SW 1271 (cell line): ENCODE measurements at places on chromosomes 1 and 21.

DNA sequence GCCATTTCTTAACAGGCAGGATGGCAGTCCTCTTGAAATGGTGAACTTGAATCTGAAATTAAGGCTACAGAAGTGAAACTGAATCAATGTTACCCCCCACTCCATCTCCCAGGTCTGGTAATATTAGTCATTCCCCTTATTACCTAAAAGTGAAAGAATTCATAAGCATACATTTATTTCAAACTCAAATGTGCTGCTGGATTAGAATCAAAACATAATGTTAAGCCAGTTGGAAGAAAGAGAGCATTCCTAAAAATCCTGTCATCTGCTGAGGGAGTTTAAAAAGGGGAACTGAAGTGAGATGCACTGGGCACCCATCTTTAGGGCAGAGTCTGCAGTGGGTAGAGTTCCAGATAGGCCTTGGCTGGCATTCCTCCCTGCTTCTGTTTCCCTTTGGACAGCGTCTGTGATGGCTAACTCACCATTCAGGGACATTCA lies 17.4 kb downstream of the KIAA0319L start:
- no peak for DNase-seq

DNA sequence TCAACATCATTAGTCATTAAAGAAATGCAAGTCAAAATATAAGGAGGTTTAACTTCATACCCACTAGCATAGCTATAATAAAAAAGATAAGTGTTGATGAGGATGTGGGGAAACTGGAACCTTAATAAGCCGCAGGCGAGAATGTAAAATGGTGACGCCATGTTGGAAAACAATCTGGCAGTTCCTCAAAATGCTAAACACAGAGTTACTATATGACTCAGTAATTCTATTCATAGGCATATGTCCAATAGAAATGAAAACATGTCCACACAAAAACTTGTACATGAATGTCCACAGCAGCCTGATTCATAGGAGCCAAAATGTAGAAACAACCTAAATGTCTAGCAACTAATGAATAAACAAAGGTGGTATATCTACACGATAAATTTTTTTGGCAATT lies 23.2 kb downstream of the DDX59 start:
- DNase-seq = no peak

DNA sequence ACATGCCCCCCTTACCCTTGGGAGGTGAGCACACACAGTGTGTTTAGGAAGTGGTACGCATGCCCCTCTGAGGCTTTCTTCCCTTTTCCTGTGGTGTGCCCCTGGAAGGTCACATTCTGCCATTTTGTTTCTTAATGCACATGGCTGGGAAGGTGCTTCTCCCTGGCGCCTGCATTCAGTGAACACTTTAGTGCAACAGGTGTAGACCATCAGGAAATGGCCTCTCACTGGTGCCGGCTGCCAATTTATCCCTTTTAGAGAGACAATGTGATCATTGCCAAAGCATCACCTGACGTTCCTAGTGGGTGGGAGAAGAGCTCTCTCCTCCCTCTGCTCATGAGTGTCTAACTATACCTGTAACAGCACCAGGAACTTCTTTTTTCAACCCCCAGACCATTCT lies 51.8 kb upstream of the PDE9A start:
- DNase-seq = no peak

DNA sequence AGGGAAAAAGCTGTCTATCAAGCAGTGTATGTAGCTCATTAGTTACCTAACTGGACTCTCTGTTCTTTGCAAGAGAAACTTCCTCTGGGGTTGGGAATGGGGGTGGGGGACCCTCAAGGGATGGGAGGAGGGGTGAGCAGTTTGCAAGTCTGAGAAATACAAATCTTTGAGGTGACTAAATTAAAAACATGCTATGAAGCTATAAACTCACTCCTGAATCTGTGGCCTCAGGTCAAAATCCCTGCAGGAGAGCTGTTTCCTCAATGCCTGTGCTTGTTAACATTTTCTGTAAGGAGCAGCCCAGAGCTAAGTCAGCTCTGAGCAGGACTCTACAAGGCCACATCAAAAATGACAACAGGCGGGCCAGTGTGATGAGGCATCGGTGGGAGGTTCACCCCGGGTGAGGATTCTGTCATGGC lies 32.8 kb upstream of the PTPRC start:
- DNase-seq = no peak

DNA sequence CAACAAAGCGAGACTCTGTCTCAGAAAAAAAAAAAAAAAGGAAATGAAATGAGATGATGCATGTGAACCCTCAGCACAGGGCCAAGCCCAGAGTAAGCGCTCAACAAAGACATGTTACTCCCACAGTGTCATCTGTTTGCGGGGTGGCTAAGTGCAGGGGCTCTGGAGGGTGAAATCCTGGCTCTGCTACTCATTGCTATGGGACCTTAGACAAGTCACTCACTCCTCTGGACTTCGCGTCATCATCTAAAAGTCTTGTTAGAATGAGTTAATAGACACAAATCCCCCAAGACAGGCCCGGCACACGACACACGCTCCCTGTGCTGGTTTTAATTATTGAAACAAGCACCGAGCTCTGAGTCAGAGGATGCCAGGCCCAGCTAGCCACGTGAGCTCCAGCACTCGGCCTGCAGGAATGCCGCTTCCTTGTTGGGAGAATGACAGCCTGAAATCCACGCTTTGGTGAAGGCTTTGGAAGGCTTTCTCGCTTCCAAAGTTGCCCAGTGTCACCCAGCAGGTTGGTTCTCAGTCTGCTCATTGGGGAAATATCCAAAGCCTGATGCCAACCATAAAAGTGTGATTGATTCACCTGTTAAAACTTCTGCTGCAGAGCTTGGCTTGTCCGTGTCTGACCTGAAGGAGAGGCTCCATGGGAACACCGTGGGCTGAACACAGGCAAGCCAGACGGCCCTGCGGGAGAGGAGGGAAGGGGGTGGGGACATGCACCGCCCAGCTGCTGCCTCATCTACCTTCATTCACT lies 36.7 kb upstream of the TARDBP start:
- no peak for DNase-seq

GRCh38 chr21:46080171-46081021 lies 17.5 kb upstream of the COL6A2 start:
- no peak for DNase-seq

- no peak for DNase-seq
Measured at GRCh38 chr1:201427963-201428362, 6.4 kb upstream of the TNNI1 start.

- no peak for DNase-seq
Measured at GRCh38 chr1:163196449-163196787, 6.3 kb downstream of the RGS5 start.

DNA sequence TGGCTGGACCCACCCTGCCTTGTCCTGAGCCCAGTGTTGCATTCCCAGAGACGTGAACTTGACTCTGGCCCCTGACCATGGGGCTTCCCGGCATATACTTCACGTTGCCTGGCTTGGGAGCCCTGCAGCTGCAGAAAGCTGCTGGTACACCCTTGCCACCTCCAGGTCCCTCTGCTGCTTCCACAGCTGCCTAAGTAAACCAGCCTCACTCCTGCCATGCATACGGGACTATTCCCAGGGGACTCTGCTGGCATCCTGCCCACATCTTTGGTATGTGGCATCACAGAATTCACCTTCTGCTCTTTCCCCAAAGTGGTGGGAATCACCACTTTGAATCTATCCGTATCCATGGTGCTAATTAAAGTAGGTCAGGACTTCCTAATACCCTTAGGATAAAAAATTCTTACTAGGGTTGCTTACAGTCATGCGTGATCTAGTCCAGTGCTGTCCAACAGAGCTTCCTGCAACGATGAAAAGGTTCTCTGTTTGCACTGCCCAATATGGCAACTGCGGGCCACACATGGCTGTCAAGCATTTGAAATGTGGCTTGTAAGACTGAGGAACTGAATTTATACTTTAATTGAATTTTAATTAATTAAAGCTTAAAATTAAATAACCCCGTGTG lies 203.0 kb downstream of the GRIK3 start:
- no peak for DNase-seq

DNA sequence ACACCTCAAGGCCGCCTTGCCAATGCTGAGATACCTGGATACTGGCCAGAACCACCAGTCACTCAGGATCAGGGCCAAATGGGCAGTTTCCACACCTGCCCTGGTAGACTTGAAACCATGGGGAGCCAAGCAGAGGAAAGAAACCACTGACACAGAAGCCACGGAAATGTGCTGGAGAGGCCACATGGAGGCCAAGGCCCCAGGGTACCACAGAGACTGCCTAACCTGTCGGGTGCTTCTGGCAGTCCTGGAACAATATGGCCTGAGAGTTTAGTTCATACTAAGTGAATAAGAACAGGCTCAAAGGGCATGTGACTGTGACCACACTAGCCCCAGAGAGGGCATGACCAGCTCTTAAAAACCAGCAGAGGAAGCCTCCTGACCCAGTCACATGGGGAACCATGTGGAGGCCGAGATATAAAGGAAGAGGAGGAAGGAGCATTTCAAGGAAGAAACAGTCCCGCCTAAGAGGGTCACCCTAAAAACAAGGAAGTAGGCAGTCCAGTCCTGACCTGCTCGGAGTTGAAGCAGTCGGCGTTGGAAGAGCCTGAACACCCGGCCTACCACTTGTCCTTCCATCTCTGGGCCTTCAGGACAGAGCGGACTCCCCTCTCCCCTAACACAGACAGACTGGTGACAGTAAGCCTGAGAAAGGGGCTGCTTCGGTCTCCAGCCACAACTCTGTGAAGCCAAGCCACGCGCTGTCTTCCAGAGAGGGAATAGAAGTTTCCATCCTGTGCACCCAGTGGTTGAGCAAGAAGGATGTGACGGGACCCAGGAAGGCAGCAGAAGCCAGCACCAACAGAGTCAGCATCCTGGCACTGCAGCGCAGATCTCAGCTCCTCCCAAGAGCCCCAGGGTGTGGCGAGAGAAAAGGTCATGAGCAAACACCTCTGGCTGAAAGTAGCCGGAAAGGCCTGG lies at the start of gene DENND2D:
Gene DENND2D, minus strand, starts transcription at position 766 of the 921 bp plus-strand sequence. Its CDS starts 187 bp downstream, at position 579.
- DNase-seq = no peak

DNA sequence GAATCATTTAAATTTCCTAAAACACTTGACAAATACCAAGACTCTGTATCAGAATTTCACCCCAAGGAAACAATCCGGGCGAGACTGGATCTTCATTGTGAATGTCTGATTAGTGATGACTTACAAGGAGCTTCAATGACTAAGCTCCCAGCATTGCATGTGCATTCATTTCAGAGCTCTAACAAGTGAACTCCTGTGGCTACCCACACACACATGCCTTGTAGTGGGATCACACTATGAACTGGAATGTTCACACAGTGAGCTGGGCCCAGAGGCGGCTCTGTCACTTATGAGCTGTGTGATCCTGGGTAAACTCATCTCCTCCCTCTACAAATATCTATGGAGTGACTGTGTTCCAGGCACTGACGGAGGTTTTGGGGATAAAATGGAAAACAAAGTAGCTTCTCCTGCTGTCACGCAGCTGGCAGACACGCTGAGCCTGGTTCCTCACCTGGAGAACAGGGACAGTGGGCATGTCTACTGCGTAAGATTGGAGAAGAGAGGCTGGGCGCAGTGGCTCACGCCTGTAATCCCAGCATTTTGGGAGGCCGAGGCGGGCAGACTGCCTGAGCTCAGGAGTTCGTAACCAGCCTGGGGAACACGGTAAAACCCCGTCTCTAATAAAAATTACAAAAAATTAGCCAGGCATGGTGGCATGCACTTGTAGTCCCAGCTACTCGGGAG lies 56.9 kb downstream of the CLSTN1 start:
- peak; percentile 63 for DNase-seq

DNA sequence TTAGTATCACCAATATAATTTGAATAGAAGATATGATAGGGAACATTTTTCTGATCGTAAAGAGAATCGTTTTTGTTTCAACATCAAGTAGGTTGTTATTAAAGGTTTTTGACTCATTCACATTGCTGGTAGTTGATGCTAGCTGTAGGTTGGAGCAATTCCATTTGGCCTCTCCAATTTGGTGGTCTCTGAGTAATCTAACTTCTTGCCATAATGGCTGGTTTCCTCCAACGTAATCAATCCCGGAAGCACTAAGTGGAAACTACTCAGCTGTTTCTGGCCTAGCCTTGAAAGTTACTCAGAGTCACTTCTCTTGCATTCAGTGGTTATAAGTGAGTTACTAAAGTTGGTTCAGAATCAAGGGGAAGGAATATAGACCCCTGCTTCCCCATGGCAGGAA lies 26.0 kb downstream of the RCOR3 start:
- no peak for DNase-seq

GRCh38 chr1:71417421-71417820 lies 336.6 kb upstream of the ZRANB2 start:
- no peak for DNase-seq

- no peak for DNase-seq
Measured at GRCh38 chr1:5910276-5910620, 82.0 kb downstream of the NPHP4 start.

DNA sequence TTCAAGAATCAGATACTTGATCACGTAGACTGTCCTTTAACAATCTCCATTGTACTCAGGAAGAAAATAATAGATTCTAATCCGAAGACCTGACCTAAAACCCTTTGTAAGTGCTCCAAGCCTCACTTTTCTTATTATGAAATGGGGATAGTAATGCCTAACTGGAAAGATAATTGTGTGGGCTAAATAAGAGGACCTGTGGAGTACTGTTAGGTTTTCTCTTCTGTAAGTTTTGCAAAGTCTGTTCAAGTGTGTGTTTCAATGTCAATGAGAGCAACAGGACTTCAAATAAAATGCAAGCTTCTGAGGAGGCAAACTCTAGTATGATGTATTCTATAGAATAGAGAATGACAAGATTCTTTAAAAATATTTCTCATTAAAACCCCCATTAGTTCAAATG lies 348.6 kb downstream of the USP25 start:
- no peak for DNase-seq

- no peak for DNase-seq
Measured at GRCh38 chr1:5758859-5759578, 233.2 kb downstream of the NPHP4 start.

DNA sequence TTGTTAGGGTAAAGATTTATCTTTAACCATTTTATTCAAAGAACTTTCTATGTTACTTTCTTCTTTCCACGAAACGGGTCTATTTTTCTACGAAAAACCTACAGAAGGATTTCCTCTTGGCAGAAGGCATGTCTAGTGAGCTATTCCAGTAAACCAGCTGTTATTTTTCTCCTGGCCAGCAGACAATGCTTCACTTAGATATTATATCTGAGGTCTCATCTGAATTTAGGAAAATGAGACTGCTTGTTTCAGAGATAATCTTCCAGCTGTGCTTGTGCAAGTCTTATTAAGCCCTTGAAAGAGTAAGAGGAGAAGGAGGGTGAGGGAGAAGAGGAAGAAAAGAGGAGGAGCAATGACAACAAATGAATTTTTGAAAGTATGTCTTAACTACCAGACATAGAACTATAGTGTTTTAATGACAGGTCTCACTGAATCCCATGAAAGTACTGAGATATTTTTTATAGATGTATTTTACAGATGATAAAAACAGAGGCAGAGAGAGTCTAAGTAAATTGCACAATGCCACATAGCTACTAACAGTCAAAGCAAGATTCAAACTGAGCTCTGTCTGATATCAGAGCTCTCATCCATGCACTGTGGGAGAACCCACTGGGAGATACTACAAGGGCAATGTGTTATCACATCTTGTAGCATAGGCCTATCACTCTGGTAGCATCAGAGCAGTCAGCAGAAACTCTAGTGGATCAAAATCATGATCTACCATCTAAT lies 54.6 kb upstream of the SAMSN1 start:
- no peak for DNase-seq

- no peak for DNase-seq
Measured at GRCh38 chr1:151711951-151712350, 4.7 kb downstream of the CELF3 start.

- DNase-seq = no peak
Measured at GRCh38 chr1:234708700-234709395, 98.9 kb upstream of the IRF2BP2 start.

GRCh38 chr21:43737158-43737950 lies 18.4 kb downstream of the PDXK start:
- DNase-seq = no peak

- DNase-seq = no peak
Measured at GRCh38 chr1:32516402-32516801, 22.8 kb upstream of the ZBTB8A start.
